ENCODE measurements at places on chromosomes 11 and 22. TPM values are rescaled to one million over a fixed set of nuclear protein-coding genes. Genes with fewer than 3 reads are reported as not detected.

TMEM191C gene
- total RNA-seq = 2.4 TPM

- DNase-seq = no peak
Measured at GRCh38 chr11:13672576-13673210, 4.2 kb downstream of the FAR1 start.

- peak; percentile 57 for DNase-seq
Measured at GRCh38 chr22:49826603-49827270, 936 bp downstream of the BRD1 start.

- no peak for DNase-seq
Measured at GRCh38 chr11:125175896-125176575, 11.5 kb downstream of the PKNOX2 start.

DNA sequence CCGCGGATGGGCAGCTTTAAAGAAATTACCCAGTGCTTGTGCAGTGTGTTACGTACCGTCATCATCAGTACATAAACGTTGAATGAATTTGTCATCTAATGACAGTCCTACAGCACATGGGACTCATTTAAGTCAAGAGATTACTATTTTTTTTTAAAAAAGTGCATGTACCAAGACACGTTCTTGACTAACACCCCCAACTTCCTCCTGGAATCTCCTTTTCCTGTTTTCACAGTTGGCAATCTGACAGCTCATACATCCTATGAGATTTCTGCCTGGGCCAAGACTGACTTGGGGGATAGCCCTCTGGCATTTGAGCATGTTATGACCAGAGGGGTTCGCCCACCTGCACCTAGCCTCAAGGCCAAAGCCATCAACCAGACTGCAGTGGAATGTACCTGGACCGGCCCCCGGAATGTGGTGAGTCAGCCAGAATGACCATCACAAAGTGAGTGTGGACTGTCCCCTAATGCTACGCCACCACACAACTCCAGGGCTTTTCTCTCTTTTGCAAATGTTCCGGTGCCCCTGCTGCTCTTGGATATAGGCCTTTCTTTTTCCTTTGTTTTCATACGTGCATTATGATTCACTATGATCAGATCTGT lies 162.0 kb upstream of the SORL1-AS1 start:
- DNase-seq = no peak

Data from activated CD8-positive, alpha-beta T cell treated with anti-CD3 and anti-CD28 coated beads, Interleukin-2, amount 10 ng/mL, durations not matched to agents 7 days and 5 days (primary cell).